Stimulated activated CD8-positive, alpha-beta memory T cell treated with anti-CD3 and anti-CD28 coated beads, Interleukin-7, amount 100 ng/mL, for 1 hour (primary cell): ENCODE measurements at places on chromosomes 2 and 18.

DNA sequence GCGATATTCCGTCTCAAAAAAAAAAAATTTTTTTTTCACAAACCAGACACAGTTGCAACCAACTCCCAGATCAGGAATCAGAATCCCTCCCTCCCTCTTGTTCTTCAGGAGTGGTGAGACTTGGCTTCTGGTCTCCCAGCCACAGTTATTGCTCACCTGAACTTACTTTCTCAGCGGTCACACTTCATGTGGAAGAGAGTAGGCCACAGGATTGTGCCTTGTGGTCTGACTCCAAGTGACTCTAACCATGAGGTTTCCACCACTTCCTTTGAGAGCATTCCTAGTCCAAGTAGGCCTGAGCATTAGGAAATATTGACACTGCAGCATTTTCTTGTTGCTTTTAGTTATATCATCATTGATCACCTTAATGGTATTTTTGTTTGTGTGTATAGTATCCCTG lies 12.1 kb downstream of the FMNL2 start:
- DNase-seq = no peak

DNA sequence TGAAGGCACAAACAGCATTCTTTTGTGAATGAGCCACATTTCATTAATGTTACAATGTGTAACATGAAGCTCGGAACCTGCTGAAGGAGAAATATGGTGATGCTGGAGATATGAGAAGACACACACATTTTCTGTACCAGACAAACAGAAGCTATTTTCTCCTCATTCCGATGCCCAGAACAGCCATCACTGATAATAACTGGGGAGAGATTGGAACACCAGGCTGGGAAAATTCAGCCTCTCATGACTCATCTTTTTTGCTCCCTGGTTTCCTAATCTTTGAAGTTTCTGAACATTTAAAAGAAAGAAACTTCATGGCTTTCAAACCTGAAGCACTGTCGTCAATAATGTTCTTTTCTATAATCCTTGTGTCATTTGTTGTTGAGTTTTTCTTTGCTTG lies 110.9 kb downstream of the LYPD6 start:
- no peak for DNase-seq

GRCh38 chr2:191859681-191860080 lies 12.8 kb upstream of the CAVIN2 start:
- DNase-seq = no peak

DNA sequence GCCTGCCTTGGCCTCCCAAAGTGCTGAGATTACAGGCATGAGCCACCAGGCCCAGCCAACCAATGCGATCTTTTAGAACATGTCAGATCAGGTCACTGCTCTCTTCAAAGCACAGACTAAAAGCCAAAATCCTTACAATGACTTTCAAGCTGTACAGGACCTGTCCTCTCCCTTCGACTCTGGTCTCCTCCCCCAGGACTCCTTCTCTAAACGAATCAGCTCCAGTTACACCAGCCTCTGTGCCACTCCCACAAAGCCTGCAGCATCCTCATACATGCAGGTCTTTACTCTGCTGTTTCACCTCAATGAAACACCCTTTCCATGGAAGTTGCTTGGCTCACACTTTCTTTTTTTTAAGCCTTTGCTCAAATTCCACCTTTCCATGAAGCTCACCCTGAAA lies 436.0 kb downstream of the METTL4 start:
- no peak for DNase-seq

DNA sequence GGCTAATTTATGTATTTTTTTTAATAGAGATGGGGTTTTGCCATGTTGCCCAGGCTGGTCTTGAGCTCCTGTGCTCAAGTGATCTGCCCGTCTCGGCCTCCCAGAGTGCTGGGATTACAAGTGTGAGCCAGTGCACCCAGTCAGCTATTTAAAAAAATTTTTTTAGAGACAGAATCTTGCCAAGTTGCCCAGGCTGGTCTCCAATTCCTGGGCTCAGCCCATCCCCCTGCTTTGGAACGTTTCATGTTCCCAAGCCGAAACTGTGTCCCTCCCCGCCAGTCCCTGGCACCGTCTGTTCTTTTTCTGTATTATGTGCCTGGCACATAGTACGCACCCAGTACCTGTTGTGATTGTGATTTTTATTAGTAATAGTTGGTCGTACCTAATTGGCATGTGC lies 63.1 kb upstream of the MGAT5 start:
- DNase-seq = no peak

DNA sequence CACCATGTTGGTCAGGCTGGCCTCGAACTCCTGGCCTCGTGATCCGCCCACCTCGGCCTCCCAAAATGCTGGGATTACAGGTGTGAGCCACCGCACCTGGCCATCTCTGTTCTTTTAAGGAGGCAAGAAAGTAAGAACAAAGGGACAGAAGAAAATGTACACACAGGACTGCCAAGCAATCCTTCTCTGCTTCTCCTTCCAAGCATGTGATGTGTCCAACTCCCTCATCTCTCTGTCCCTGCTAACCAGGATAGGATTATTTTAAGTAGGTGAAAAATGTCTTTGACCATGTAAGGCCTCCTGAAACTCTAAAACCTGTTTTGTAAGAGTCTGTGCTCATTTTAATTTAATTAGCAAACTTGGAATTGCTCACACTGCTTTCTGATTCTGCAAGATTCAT lies 89.3 kb upstream of the ATL2 start:
- DNase-seq = no peak

DNA sequence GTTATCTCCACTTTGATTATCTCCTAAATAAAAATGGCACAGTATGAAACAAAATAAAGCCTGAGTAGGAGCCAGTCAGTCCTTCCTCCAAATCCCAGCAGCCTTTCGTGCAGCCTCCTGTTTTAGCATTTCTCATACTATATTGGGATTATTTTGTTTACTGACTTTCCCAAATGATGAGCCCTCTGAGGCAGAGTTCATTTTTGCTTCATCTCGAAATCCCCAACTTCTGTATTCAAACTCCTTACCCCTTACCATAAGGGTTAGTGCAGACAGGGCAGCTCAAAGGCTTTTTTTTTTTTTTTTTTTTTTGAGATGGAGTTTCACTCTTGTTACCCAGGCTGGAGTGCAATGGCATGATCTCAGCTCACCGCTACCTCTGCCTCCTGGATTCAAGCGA lies 113.3 kb upstream of the FOSL2 start:
- no peak for DNase-seq

- DNase-seq = no peak
Measured at GRCh38 chr2:131077182-131077846, 15.9 kb downstream of the FAM168B start.

DNA sequence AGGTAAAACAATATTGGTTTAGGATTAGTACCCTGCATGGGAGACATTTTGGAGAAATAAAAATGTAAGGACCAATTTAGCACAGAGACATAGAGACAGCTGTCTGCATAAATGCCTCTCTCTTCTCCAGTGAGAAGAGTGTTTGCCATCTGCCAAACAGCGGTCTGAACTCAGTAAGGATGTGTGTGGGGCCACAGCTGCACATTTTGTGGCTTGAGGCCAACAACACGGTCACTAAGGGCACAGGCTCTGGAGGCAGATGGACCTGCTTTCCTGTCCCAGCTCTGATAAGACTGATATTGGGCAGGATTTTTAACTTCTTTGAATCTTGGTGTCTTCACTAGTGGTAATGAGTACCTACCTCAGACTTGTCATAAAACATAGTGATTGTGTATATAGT lies 10.2 kb downstream of the ZBTB14 start:
- DNase-seq = no peak

DNA sequence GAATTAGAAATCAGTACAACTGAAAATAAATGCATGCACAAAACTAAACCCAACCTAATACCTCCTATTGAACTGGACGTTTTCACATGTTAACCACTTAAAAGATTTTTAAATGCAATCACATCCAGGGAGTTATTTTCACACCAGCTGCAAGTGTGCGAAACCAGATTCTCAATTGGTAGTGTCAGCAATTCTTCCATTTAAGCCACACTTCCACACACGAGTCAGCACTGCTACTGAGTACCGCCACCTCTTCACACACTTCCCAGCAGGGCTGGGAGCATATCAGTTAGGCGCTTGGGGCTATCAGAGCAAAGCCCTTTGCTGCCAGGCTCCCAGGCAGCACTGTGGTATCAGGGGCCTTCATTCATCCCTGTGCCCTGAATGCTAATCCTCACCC lies 14.2 kb downstream of the ERCC3 start:
- DNase-seq = no peak

DNA sequence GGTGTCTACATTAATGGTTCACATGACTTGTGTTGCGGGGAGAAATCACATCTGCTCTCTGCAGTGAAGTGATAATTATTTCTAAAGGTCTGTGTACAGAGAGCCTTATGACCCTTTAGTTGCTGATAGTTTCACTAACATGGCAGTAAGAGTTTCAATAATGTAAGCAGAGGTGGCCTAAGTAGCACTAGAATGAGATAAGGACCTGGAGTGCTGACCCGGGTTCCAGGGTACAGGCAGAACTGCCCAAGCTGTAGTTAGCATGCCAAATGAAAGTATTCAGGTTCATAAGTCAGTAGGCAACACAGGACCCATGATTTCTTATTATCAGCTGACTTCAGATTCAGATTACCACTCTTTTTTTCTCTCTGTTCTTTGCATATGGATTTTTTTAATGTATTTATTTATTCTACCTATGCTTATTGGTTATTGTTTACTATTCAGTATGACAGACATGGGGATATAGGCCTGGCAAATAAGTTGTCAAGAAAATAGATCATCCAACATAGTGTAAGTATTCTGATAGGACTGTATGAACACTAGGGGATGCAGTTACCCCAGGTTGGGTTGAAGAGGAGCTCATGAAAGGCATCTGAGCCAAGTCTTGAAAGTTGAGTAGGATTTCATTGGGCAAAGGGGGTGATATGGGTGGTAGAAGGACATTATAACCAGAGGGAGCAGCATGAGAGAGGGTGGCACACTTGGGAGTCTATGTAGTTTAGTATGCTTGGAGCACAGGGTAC lies 105.2 kb downstream of the CCDC85A start:
- DNase-seq = no peak

DNA sequence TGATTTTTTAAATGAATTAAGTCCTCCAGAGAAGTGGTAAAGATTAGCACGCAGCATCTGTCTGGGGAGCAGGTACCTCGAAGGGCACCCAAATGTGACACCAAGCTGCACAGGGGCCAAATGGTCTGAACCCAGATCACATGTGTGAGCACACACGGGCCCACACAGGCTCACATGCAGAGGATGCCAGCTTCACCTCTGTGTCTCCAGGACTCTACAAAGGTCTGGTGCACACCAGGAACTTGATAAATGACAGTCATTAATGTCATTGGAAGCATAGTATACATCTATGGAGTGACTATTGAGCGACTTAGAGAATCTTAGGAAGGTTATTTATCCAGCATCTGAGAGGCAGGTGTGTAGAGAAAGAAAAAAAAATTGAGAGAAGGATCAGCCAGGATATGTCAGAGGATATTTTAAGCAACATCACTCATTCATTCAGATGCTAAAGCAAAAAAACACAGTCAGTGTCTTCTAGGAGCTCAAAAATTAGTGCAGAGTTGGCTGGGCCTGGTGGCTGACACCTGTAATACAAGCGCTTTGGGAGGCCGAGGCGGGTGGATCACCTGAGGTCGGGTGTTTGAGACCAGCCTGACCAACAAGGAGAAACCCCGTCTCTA lies 23.2 kb downstream of the GYPC start:
- DNase-seq = no peak

DNA sequence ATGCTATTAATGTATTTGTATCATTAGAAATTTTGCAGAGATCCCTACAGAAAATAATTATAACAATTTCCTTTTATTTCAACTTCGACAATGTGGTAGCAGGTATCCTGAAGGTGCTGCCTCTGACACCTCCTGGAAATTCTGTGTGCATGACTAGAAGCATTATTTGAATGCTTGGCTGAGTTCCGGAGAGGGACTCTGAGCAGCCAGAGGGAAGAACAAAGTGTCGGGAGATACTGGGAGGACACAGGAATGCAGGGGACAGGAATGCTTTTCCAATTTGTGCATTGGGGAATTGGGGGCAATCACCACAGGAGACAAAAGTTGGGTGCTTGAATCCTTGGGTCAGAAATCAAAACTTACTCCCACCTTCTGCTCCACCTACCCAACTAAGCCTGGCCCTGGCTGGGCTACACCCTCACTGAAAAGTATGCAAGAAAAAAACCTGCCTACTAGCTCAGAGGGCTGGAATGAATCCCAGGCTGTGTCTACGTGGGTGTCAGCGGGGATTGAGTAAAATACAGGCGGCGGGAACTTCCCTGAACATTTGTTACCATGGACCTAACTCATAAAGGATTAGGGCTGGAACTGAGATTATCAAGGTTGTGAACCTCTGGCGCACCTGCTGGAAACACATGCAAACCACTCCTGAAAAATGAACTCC lies 299.3 kb downstream of the SOX11 start:
- DNase-seq = no peak

- no peak for DNase-seq
Measured at GRCh38 chr2:180128861-180129260, 121.8 kb upstream of the CWC22 start.

- DNase-seq = no peak
Measured at GRCh38 chr2:112869258-112869842, 32.8 kb upstream of the IL1B start.

- DNase-seq = no peak
Measured at GRCh38 chr18:12254820-12255511, 805 bp downstream of the CIDEA start.

GRCh38 chr2:101361522-101361921 lies 25.8 kb downstream of the CREG2 start:
- no peak for DNase-seq

- no peak for DNase-seq
Measured at GRCh38 chr18:57048859-57049258, 98.0 kb upstream of the BOD1L2 start.

DNA sequence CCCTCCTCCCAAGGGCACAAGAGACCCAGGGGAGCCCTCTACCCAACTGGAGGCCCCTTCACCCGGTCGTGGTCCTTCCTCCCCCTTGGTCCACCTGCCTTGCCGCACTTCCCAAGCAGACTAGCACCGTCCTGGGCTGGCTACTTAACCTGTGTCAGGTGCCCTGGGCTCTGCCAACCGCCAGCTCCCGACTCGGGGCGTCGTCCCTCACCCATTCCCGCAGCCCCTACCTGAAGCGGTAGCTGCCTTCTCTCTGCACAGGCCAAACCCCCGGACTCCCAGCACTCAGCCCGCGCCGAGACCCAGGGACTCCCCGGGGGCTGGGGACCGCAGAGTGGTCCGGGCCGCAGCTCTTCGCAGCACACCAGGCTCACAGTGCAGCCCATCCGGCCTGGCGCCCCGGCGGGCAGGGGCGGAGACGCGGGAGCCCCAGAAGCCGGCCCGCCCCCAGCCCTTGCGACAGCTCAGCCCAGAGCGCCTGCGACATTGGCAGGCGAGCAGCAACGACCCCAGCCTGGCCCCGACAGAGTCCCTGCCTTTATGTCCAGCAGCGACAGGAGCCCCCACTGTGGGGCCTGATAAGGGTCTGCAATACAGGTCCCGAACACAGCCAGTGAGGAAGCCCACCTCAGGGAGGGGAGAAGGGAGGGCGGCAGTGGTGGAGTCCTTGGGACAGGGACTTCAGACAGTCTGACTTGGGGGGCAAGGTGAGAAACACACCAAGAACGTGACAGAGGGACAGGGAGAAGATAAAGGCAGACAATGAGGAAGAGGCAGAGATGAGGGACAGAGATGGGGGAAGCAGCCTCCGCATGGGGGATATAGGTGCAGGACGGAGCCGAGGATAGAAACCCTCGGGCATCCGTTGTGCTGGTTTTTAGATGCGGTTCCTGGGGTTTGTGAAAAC lies 31.0 kb upstream of the TNS1 start:
- DNase-seq = no peak
